ENCODE measurements at places on chromosomes 1 and 21.

GRCh38 chr1:41728403-41729202 is 190.1 kb downstream of the HIVEP3 start:
- no peak for DNase-seq

DNA sequence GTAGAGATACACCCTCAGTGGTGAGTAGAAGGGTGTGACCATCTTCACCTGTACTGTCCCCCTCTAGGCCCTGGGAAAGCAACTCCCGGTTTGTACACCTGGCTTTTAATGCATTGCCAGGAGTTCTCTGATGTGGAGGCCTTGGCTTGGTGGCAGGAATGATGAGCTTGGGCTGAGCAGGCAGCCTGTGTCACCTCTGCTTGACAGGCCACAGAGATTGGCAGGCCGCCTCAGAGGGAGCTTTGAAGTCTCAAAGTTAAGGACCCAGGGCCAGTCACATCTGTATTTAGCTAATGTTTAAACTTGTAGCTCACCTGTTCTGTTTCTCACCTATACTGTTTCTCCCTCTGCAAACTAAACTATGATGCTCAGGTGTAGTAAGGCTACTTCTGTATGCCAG is 28.5 kb downstream of the HUNK start:
- no peak for DNase-seq

- no peak for DNase-seq
Observed at GRCh38 chr1:208544794-208545193, 300.6 kb upstream of the PLXNA2 start.

DNA sequence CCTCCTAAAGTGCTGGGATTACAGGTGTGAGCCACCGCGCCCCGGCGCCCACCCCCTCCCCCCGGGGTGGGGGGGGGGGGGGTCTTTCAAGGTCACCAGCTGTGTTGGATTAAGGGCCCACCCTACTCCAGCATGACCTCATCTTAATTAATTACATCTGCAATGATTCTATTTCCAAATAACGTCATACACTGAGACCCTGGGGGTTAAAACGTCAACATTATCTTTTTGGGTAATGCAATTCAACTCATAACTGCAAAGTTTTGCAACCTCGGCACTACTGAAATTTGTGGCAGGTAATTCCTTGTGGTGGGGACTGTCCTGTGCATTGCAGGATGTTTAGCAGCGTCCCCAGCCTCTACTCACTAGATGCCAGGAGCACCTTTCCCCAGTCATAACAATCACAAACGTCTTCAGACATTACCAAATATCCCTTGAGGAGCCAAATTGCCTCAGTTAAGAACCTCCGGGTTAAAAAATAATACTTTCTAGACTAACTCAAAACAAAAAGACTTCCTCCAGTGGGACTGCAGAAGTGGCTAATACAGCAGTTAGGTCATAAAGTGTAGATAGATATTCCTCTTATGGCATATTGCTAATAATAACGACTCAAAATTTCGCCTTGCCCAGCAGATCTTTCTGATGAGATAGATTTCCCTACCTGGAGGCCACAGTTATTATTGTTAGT is 233.0 kb upstream of the KAZN start:
- DNase-seq: no peak

DNA sequence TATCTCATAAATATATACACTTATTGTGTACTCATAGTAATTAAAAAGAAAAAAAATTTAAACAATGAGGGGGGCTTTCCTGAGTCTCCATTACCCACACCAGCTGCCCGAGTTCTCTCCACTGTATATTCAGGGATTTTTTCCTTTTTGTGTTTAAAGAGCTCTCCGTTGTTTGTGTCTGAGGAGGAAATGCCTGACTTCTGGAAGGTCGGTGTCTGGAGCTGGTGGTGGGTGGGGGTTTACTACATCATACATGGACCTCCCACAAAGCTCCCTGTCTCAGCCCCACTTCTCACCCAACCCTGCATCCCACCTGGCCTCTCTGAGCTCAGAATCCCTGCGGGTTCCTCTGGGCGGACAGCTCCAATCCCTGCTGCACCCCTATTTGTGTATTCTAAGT is 64.1 kb upstream of the ETV3 start:
- DNase-seq: no peak

GRCh38 chr1:110787328-110788071 is 85.4 kb upstream of the CD53 start:
- no peak for DNase-seq

- no peak for DNase-seq
Observed at GRCh38 chr1:175192630-175193526, at the start of gene KIAA0040. Gene KIAA0040 (minus strand): TSS chr1:175192776. CDS start chr1:175161013, 31,763 bp downstream.
